ENCODE measurements at places on chromosomes 4 and X.

GRCh38 chr4:74218201-74218600 is 60.3 kb downstream of the MTHFD2L start:
- DNase-seq: no peak

DNA sequence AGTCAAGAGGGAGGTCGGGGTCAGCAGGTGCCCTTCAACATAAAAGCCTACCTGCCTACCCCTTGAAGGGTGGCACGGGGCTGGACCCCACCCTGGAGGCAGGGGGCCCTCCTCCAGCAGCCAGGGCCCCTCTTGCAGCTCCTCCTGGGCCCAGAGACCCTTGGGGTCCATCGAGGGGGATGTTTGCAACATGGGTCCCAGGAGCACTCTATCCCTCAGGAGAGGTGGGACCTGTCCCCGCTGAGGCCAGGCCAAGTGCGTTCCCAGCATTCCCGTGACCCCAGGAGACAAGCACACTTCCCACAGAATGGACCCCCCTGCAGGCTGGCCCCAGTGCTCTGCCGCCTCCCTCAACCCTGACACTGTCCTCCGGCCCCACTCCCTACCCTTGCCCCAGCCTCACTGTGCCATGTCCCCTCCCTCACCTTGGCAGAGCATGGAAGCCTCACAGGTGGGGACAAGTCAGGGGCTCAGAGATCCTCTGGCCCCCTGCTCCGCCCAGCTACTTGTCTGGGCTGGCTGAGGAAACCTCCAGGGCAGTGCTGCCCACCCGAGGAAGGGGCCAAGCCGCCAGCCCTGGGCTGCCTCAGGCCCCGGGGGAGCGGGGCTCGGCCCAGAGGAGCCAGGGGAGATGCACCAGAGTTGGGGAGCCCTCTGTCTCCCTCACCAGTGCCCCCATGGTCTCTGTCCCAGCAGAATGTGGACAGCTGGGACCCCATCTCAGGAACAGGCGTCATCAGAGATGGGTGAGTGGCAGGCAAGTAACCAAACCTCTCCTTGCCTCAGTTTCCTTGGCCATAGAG is 2.2 kb downstream of the MXD4 start:
- DNase-seq: no peak

DNA sequence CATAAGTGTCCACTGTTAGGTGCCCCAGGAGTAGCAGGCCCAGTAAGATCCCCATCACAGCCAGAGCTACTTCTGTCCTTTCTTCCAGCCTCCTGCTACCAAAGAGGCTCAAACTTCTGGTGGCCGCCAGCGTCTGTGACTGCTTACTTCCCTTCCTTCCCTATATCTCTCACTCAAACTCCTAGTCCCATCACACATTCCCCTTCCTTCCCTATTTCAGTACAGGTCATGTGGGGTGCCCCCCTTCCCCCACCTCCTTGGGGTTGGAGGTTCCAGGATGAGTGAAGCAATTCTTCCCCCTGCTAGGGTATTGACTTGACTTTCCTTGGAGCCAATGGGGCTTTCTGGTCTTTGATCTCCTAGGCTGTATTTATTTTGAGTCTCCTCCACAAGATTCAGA is at the start of gene VSIG4:
TSS of gene VSIG4 (minus strand) at position 137 of the 400 bp plus-strand sequence. CDS start at position 55, 82 bp downstream.
- no peak for DNase-seq

GRCh38 chr4:119135721-119136121 is at the start of gene MYOZ2:
Gene MYOZ2, plus strand, starts transcription at chr4:119135832. Its CDS starts 694 bp downstream, at chr4:119136526.
- DNase-seq: no peak

- DNase-seq: no peak
Measured at GRCh38 chrX:40663078-40663740, 15.8 kb upstream of the CXorf38 start.

GRCh38 chrX:153871451-153871850 is 14.5 kb downstream of the L1CAM start:
- DNase-seq: no peak

DNA sequence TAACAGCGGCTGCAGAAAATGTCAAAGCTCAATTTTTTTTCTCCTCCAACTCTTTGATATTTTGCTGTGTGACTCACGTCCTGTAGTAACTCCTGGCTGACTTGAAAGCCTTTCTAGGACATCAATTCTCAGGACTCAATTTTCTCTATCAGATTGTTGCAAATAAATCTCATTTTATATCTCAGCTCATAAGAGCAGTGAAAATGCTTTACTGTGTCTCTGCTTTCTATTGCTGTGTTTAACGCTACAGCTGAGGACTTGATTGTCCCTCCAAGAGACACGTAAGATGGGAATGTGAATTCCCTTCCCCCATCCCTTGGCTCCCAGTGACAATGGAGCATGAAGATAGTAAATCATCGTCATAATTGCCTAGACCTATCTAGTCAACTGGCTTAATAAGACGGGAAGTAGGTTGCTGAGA is 20.5 kb upstream of the CBR4 start:
- DNase-seq: no peak

- no peak for DNase-seq
Measured at GRCh38 chr4:99585516-99585915, 10.9 kb downstream of the MTTP start.

DNA sequence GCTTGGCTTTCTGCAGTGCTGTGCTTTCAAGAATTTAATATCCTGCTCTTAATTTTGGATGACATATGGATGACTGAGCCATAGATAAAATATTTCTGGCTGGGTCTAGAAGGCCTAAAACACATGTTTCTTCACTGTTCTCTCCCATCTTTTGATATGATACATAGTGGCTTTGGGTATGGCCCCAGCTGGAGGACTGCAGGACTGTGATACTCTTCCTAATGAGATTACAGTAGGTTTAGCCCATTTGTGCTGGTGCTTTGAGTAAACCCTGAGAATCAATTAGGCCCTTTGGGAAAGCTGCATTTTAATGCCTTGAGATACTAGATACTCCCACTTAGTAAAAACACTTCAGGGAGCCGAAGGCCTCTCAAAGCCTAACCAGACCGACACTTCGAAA is 38.0 kb downstream of the KIT start:
- DNase-seq: peak; percentile 30

DNA sequence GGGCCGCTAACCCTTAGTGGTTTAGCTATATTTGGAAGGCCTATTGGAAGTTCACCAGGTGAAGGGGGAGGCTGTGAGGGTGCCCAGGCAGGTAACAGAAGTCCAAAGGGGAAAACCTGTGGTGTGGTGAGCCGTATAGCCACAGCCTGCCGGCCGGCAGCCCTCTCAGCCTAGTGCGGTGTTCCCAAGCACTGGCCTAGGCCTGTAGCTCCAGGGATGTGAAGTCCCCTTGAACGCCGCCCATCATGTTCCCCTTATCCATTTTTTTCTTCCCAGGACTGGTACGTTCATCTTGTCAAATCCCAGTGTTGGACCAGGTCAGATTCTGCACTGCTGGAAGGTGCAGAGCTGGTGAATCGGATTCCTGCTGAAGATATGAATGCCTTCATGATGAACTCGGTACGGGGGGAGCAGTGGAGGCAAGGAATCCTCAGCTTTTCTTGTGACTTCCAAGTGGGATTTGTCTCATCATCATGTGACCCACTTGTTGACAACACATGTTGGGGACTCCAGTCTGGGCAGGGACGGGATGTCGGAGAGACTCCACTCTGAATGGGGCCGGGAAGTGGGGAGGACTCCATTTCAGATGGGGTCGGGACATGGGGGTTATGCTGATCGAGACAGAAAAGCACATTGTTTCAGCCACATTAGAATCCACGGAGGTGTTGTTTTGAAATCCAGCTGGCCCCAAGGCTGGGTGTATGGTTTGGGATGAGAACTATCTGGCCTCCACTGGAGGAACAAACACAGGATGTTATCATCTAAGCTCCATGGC is 39.2 kb upstream of the MSANTD1 start:
- no peak for DNase-seq

GRCh38 chrX:44244008-44244407 is 99.5 kb downstream of the EFHC2 start:
- DNase-seq: peak; percentile 40

DNA sequence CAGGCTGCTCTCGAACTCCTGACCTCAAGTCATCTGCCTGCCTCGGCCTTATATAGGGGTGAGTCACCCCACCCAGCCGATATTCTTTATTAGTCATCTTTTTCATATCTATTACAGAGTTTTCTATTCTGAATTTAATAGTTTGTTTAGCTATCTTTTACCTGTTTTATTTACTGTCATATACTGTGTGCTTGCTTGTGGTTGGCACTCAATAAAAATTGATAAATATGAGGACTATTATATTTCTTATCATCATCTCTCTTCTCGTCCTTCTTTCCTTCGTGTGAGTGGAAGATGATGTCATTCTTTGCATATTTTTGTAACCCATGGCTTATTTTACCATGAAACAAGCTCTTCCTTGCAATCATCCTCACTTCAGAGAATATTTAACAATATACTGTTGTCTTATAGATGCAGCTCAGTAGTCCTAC is 265.5 kb downstream of the ARHGAP24 start:
- DNase-seq: no peak

DNA sequence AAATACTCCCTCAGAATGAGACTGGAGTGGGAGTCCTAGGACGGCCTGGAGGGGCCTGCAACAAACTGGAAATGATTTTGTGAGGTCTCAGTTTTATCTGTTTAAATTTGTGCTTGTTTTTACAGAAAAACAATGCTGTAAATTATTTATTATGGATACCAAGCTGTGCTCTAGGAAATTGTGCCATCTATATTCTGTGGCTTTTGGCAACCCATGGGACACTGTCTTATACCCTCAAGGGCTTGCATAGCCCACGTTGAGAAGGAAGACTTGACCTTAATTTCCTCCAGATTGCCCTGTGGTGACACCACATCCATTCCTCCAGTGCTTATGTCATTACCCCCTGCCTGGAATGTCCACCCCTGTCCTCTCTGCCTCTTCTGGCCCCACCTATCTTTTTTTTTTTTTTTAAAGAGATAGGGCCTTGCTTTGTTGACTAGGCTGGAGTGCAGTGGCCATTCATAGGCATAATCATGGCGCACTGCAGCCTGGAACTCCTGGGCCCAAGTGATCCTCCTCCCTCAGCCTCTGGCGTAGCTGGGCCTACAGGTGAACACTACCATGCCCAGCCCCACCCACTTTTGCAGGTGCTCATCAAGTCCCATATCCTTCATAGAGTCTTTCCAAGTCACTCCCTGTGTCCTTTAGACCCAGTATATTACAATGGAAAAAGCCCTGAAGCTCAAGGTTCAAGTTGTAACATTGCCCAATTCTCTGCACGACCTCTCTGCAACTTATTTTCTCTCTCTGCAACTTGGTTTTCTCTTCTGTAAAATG is 77.4 kb downstream of the HPRT1 start:
- DNase-seq: no peak

GRCh38 chr4:176413171-176413570 is 93.4 kb downstream of the SPCS3 start:
- no peak for DNase-seq

DNA sequence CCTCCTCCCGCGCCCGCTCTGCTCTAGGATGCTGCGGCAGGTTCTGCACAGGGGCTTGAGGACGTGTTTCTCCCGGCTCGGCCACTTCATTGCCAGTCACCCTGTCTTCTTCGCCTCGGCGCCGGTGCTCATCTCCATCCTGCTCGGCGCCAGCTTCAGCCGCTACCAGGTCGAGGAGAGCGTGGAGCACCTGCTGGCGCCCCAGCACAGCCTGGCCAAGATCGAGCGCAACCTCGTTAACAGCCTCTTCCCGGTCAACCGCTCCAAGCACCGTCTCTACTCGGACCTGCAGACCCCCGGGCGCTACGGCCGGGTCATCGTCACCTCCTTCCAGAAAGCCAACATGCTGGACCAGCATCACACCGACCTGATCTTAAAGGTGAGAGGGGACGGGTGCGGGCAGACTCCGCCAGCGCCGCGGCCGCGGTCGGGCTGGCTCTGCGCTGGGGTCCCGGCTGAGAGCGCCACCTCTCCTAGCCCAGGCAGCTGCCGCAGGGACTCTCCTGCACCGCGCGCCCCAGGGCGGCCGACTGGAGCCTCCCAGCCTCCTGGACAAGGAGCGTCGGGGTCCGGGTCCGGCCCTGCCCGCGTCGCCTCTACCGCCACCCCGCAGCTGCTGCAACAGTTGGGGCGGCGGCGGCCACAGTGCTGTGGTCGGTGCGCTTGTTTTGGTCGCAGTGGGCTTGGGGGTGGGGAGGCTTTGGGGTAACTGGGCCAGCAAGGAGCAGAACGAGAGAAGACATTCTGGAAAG is at the start of gene PTCHD1:
TSS of gene PTCHD1 (plus strand) at position 2 of the 752 bp plus-strand sequence. CDS start at position 29, 27 bp downstream.
- peak; percentile 66 for DNase-seq

GRCh38 chr4:41852229-41852628 is 83.0 kb upstream of the TMEM33 start:
- DNase-seq: no peak

DNA sequence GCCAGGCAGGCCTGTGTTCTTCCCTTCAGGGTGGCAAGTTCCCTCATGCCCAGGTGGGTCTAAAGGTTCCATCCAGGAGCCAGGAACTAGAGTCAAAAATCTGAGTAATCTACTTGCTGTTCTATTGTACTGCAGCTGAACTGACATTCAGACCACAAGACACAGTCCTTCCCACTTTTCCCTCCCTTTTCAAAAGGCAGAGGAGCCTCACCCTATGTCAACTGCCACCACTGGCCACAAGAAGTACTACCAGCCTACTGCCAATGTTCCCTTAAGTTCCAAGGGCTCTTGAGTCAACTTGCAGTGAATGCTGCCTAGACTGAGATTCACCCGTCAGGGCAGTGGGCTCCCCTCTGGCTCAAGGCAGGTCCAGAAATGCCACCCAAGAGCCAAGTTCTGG is 133.5 kb downstream of the FAM47B start:
- DNase-seq: no peak

- no peak for DNase-seq
Measured at GRCh38 chrX:38861489-38861888, 60.2 kb downstream of the MID1IP1 start.

GRCh38 chr4:65416891-65417290 is 253.4 kb downstream of the EPHA5 start:
- DNase-seq: peak; percentile 50

DNA sequence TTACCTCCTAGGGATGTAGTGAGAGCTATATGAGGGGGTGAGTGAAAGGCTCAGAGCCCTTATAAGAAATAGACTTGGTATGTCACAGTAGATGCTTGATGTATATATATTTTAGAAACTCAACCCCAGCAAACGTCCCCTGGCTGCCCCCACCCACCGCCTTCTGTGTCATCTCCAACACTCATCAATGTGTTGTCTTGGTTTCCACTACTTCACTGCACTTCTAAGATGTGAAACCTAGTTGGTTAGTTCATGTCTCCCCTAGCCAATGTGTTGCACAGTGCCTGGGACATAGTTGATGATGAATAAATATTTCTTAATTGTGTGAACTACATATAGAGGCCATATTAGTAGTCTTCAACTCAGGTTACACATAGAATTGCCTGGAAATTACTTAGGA is 4.4 kb downstream of the FGFBP2 start:
- DNase-seq: no peak

Measured in retina (tissue), 1 donor.